ENCODE measurements at places on chromosomes 5 and 9.
A peak's percentile ranks its signal among the peaks of the same experiment; 100 is the strongest.

GRCh38 chr5:130365956-130366355 lies 461.7 kb downstream of the CHSY3 start:
- DNase-seq: no peak

- DNase-seq: no peak
These were observed 1.2 kb upstream of the PAPPA start for GRCh38 chr9:116152390-116152789.

GRCh38 chr9:27924502-27924901 lies 351.2 kb upstream of the C9orf72 start:
- DNase-seq: no peak

GRCh38 chr9:88418715-88419540 lies 30.7 kb downstream of the SPIN1 start:
- no peak for DNase-seq

DNA sequence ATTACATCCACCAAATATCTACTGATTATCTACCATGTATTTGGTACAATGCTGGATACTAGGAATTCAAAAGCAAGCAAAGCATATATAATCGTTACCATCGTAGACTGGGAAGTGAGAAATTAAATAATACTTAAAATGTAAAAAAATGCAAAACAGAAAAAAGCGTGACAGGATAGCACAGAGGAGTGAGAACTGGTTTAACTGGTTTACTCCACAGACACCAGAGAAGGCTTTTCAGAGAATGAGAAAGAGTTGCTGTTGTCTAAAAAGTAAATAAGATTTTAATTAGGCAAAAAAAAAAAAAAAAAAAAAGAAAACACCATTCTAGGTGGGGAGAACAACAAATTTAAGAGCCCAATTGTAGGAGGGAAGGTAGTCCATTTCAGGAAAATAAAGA lies 657.9 kb upstream of the ST8SIA4 start:
- DNase-seq: no peak

GRCh38 chr5:29161399-29162291 lies 2031.8 kb upstream of the CDH6 start:
- no peak for DNase-seq

- DNase-seq: no peak
These were observed 45.8 kb upstream of the SEMA4D start for GRCh38 chr9:89543621-89544278.

- DNase-seq: no peak
These were observed 113.7 kb downstream of the GABRB2 start for GRCh38 chr5:161432798-161433197.

GRCh38 chr9:81804306-81804705 lies 115.0 kb upstream of the TLE1 start:
- no peak for DNase-seq

GRCh38 chr5:14343376-14343775 lies 200.2 kb downstream of the TRIO start:
- DNase-seq: no peak

DNA sequence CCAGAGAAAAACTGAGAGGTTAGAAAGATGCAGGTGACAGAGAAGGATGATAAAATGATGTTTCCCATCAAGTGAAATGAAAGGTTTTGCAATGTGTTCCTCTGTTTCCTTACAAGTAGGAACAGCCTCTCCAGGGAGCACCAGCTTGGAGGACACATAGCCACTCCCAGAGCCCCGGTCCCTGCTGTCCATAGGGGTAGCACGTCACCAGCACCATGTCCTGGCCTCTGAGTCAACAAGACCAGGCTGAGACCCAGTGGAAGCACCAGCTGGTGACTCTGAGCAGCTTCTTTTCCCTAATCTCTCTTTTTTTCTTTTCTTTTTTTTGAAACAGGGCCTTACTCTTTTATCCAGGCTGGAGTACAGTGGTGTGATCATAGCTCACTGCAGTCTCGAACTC lies 19.4 kb upstream of the HMCN2 start:
- no peak for DNase-seq

- DNase-seq: no peak
These were observed 296.0 kb downstream of the ATPSCKMT start for GRCh38 chr5:9953691-9954090.

DNA sequence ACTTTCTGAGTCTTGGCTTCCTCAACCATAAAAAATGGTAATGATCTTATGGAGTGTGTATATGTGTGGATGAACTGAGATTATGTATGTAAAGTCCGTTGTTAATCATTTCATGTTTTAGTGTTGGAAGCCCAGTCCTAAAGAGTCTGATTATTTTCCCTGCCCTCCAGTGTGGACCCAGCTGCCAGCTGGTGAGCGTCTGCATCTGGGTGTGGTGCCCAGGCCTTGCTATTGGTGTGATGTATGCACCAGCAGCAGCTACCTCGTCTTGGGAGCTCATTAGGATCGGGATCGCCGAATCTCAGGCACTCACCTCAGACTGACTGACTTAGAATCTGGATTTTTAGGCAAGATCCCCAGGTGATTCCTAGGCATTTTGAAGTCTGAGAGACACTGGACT lies 63.8 kb downstream of the LRRC70 start:
- DNase-seq: no peak

DNA sequence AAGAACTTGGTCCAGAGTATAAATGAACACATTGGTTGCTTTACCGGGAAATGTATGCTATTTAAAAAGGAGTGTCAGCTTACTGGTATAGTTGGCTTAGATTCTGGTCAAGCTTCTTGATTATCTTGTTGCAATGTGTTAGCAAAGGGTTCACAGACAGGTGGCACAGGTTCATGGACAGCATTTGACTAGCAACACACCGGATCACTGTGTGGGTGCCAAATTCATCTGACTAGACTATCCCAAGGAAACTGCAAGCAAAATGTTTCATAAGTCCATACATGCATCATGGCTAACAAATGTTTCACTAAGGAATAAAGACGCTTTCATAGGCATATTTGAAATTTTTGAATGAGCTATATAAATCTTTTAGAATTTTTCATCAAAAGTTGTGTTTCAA lies 274.1 kb downstream of the PLK2 start:
- no peak for DNase-seq

- DNase-seq: no peak
These were observed 33.6 kb upstream of the SARDH start for GRCh38 chr9:133771486-133772482.

DNA sequence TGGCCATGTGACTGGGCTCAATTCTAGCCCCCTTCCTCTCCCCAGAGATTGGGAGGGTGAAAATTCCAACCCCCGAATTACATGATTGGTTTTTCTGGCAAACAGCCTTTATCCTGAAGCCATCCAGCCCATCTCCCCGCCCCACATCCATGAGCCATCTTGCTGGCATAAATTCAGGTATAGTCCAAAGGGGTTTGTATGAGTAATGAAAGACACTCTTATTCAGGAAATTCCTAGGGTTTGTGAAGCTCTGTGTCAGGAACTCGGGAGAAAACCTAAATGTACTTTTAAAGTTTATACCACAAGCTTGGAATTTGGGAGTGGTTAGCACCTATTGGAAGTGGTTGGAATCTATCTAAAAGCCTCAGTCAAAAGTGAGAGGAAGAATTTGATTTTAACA lies 80.6 kb upstream of the SIMC1 start:
- no peak for DNase-seq

DNA sequence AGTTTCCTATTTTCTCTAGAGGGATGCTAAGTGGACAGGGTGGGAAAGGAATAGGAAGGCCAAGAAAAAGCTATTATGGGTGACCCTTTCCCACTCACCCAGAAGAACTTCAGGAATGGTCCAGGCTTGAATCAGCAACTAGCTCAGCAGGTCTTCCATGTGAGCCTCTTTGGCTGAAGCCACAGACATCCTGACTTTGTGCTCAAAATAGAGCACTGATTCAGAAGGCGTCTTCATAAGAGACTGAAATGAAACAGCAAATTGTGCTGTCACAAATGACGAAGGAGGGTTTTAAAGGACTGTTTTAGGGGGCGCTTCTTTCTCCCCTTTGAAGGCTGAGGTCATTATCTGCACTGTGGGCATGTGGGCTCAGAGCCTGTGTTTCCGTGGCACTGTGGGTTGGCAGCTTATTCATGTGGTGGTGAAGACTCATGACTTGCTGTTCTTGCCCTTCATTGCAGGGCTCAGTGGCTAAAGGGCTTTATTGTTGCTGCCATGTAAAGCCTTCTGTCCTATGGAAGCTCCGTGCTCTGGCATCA lies 65.8 kb upstream of the NFIL3 start:
- DNase-seq: no peak

GRCh38 chr5:174844971-174845370 lies 120.6 kb downstream of the MSX2 start:
- DNase-seq: no peak

GRCh38 chr5:99674101-99674500 lies 745.3 kb upstream of the CHD1 start:
- no peak for DNase-seq

DNA sequence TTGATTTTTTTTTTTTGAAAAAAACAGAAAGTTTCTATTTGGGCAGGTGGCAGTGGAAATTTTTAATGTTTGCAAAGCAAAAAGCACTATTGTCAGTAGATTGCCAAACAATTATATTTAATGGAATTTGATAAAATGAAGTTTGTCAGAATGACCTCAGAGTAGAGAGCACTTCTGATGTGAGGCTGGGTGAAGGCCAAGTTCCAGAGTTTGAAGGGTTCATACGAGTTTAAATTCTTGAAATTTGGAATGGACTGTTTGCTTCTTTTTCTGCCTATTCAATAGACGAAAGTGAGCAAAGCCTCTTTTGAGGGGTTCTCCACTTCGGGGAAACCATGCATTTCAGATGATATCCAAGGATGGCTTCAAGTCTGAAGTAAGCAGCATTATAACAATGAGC lies 7.4 kb downstream of the SHC3 start:
- no peak for DNase-seq

- DNase-seq: no peak
These were observed 12.3 kb downstream of the GFPT2 start for GRCh38 chr5:180340856-180341255.

DNA sequence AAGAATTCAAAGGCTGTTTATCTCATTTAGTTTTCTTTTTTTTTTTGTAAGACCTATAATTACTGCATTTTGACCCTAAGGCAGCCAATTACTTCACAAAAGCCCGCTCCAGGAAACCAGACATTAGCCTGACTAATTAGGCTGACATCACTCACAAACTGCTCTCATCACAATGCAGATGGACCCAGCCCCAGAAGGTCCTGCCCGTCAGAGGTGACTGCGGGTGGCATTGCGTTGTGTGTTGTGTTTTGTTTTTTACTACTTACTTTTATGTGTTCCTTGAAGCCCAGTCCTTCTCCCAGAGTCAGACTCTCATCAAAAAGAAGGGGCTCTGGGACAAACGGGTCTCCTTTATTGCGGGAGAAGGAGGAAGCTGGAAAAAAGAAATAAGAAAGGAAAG lies 172.2 kb downstream of the HSD17B3 start:
- no peak for DNase-seq

- no peak for DNase-seq
These were observed 28.0 kb downstream of the ATP6V0E1 start for GRCh38 chr5:173011566-173011965.

GRCh38 chr5:176560364-176560763 lies 11.2 kb downstream of the CDHR2 start:
- DNase-seq: no peak

GRCh38 chr9:126703002-126703865 lies 89.5 kb downstream of the LMX1B start:
- DNase-seq: peak; percentile 79

DNA sequence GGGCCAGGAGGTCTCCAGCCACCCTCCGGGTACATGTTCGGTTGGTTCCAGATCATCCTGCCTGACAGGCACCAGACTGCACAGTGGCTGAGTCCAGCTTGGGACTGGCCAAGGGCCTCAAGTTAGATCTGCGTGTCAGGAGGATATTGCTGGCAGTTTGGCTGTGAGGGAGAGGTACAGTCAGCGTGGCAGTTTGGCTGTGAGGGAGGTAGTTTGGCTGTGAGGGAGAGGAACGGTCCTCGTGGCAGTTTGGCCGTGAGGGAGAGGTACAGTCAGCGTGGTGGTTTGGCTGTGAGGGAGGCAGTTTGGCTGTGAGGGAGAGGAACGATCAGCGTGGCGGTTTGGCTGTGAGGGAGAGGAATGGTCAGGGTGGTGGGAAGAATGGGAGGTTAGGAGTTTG lies 39.0 kb downstream of the CACNA1B start:
- no peak for DNase-seq

- no peak for DNase-seq
These were observed 52.3 kb downstream of the ACER2 start for GRCh38 chr9:19461135-19461534.

- DNase-seq: no peak
These were observed 14.2 kb upstream of the C5orf47 start for GRCh38 chr5:173974688-173975239.

DNA sequence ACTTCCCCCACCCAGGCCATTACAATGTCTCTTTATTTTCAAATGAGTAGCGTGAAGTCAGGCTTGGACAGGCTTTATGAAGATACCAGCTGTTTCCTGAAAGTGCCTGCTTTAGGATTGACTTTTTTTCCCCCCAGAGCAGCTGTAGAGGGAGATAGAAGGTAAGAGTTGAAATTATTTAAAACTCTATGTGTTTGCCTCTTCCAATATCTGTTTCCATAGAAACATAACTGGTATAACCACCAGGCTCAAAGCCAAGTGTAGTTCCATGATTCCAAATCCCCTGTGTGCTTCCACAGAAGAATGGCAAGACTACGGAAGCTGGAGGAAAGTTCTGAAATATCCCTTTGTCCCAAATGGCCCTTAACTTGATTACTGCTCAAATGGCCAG lies 87.4 kb upstream of the TBC1D2 start:
- no peak for DNase-seq

GRCh38 chr9:76441551-76442322 lies 17.2 kb upstream of the GCNT1 start:
- peak; percentile 97 for DNase-seq

DNA sequence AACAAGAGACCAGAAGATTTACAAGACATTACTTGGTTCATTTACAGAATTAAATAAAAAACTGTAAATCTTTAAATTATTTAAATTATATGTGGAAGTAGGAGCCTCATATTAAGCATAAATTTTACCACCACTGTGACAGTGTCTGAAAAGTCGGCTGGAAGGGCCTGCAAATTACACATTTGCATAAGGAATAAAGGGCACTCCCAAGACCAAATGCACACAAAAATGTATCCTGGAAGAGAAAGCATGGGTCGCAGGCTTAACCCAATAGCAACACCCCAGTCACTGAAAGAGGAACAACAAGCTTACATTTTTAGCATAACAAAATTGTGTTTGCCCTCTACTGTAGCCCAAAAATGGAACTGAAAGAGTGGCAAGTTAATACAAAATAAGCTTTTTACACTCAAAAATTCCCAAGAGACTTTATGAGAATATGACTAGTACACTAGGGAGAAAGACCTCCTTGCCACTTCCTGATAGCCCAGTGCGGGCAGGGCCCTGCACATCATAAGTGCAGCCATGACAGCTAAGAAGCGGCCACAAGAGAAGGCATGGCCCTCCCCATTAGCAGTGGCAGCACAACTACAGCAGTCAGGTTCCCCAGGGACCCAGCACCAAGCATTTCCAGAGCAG lies 482.0 kb downstream of the DTWD2 start:
- DNase-seq: no peak

- DNase-seq: no peak
These were observed 63.5 kb downstream of the GPR21 start for GRCh38 chr9:123096987-123097386.

GRCh38 chr5:158022837-158023236 lies 163.9 kb upstream of the CLINT1 start:
- DNase-seq: no peak

- DNase-seq: no peak
These were observed 78.6 kb upstream of the GDNF start for GRCh38 chr5:37918424-37918823.

GRCh38 chr5:22611327-22611726 lies 241.8 kb downstream of the CDH12 start:
- DNase-seq: no peak

GRCh38 chr5:118989816-118990215 lies 1.5 kb upstream of the DTWD2 start:
- DNase-seq: no peak

GRCh38 chr9:107316795-107317661 lies 33.9 kb downstream of the RAD23B start:
- DNase-seq: no peak

Measured in retinal pigment epithelial cell (primary cell).